ENCODE measurements at places on chromosomes 16 and 17.

DNA sequence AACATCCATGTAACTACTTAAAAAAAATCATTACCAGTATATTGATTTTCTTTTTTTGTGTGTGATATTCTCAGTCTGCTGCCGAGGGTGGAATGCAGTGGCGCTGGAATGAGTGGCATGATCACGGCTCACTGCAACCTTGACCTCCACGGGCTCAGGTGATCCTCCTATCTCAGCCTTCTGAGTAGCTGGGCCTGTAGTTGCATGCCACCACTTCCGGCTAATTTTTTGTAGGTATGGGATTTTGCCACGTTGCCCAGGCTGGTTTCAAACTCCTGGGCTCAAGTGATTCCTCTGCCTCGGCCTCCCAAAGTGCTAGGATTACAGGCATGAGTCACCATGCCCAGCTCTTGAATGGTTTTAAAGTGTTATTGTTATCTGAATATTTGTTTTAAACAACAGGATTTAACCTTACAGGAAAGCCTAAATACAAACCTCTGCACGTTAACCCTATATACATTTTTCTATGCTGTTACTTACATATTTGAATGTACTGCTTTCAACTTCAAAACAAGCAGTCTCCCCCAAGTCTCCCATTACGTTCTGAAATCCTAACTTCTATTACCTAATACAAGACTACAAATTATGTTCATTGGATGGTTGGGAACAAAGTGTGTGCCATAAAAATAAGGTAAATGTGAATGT is 61.7 kb downstream of the KPNA2 start:
- DNase-seq, result no peak

DNA sequence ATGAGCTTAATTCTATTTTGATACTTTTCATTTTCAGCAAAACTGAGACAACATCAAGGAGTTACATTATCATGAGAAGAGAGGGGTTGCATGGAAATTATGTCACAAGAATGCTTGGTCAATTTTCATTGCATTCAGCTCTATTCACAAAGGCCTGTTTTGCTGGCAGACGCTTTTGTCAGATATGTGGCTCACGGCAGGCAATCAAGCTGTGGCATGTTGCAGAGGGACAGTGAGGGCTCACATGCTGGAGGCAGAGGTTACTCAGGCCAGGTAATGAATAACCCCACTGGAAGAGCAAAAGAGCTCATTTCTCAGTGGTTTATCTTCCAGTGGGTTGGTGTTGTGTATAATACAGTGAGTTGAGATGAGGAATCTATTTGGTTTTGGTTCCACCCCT is 98.7 kb upstream of the RBFOX1 start:
- DNase-seq, result no peak

GRCh38 chr17:28698253-28698941 is 13.3 kb downstream of the PROCA1 start:
- DNase-seq, result no peak

DNA sequence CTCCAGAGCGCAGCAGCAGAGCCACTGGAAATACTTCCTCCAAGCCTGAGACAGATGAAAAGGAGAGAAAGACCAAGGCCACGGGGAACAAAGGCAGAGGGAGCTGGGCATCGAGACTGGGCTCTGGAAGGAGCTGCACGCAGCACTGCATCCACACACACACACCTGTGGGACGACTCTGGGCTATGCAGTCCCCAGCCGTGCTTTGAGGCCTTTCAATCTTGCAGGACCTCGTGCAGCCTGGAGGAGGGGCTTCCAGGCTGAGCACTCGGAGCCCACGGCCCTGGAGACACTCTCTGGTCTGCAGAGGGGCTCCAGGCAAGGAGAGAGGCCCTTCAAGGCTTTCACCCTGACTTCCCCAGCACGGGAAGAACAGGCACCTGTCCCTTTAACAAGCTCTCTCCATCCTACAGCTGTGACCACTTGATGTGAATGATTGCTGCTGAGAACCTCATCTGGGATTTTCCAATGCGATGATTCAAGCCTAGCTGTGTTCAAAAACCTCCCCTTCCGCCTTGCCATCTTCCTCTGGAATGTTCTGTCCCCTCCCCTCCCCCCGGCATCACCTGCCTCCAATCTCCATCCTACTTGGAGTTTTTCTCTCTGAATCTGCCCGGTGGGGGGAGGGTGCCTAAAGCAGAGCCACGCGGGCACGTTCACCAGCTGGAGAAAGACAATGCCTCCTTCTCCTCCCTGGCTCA is 37.5 kb downstream of the RBFOX3 start:
- DNase-seq, result no peak

GRCh38 chr17:13544765-13545164 is 57.0 kb downstream of the HS3ST3A1 start:
- no peak for DNase-seq

DNA sequence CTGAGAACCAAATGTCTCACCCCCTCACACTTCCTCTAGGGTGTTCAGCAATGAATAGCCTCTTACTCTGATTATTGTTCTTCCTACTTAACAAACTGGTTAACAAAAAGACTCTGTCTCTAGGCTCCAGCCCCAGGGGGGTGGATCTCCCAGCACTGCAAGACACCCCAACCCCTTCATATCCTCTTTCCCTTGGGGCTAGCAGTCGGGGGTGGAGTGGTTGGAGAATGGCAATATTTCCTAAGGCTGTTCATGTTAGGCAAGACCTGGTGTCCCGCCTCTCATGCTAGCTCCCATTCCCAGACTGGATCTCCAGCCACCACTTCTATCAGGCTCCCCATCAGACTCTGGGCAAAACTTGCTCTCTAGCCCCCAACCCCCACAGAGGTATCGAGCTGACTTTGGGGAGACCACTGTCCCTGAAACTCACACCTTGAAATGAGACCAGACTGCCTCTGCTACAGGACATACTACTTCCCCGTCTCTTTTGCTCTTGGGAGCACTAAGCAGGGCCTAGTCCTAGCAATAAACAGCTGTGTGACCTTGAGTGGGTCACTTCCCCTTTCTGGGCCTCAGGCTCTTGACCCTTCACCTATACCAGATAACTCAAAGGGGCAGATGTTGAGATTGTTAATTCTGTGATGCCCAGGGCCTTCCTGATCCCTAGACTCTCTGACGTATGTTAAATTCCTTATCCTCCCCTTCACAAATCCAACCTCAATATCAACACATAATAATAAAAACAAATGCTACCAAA is 2.4 kb downstream of the SLC25A35 start:
- no peak for DNase-seq

DNA sequence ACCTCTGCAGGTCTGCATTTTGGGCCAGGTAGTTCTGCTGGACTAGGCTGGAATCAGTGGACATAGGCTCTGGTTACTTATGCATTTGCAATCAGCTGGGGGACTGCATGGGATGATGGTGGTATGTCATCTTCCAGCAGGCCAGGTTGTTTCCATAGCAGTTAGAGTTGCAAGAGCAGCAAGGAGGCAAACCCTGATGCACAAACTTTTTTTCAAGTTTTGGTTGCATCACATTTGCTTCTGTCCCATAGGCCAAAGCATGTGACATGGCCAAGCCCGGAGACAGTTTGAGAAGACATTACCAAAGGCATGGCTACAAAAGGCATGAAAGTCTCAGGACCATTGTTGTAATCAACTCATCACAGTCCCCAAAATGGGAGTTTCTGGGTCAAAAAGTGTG is 58.2 kb downstream of the PRKCB start:
- DNase-seq, result no peak

- no peak for DNase-seq
Observed at GRCh38 chr16:68385371-68385770, 62.9 kb downstream of the SMPD3 start.

- DNase-seq, result no peak
Observed at GRCh38 chr17:80393961-80394360, 21.0 kb upstream of the ENDOV start.

DNA sequence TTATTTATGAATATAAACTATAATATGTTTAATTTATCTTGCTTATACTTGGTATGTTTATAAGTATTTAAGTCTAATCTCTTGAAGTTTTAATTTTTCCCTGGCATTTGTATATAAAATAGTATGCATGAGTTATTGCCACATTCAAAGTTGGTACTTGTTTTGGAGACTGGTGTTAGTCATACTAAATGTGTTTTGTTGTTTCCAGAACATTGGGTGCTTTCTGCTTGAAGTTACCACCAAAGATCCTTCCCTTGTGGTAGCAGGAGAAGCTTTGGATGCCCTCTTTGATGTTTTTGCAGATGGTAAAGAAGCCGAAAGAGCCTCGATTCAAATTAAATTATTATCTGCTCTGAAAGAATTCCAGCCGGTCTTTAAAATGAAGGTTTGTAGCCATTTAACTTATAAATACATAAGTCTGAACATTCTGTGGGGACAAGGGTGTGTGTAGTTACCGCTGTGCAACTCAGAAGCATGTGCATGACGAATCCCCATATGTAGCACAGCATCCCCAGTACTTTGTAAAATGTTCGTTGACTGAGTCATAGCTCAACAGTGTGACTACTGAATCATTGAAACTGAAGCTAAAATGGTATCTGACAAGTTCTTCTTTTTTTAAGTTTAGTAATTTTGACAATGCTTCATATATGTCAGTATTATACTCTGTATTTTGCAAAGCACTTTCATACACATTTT is 36.4 kb downstream of the HEATR3 start:
- DNase-seq, result no peak

DNA sequence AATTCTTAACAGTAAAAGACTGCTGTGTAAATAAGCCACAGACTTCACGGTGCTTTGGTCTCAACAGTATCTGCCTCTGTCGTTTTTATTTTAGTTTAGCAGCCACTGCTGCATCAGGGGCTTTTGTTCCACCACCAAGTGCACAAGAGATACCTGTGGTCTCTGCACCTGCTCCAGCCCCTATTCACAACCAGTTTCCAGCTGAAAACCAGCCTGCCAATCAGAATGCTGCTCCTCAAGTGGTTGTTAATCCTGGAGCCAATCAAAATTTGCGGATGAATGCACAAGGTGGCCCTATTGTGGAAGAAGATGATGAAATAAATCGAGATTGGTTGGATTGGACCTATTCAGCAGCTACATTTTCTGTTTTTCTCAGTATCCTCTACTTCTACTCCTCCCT is 7.9 kb downstream of the HERPUD1 start:
- no peak for DNase-seq

- DNase-seq, result no peak
Observed at GRCh38 chr17:19731626-19732025, 15.2 kb upstream of the SLC47A2 start.

- DNase-seq, result no peak
Observed at GRCh38 chr16:19316846-19317245, 31.3 kb downstream of the CLEC19A start.

GRCh38 chr17:896454-896853 is 83.1 kb downstream of the NXN start:
- DNase-seq, result no peak

- no peak for DNase-seq
Observed at GRCh38 chr17:47239967-47240651, 13.5 kb upstream of the ITGB3 start.

- DNase-seq, result no peak
Observed at GRCh38 chr17:40604327-40605080, 39.2 kb upstream of the CCR7 start.

DNA sequence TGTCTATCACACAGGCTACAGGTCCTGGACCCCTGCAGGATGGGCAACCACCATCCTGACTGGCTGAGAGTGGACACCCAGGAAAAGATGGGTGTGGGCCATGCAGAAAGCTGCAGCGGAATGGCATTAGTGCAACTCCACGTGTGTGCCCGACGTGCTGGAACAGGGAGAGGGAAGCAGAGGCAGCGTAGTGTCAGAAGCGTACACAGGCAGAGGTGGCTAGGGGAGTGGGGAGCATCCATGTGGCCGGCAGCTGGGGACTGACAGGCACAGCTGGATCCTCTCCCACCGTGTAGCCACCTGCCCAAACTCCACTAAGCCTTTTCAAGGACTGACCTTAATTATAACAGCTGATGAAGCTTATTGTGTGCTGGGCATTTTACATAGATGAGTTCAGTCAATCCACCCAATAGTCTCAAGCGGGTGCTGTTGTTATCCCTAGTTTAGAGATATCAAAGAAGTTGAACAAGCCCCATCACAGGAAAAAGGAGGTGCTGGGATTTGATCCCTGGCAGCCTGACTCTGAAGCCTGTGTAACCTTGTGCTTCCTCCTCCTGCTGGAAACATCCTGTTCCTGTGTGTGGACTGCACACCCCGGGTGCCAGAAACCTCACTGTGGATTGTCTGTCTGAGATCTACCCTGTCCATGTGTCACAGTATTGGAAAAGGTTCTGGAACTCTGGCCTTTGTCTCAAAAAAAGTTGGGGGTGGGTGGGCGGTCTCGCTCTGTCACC is 114.0 kb downstream of the PRKCA start:
- DNase-seq, result no peak

- no peak for DNase-seq
Observed at GRCh38 chr17:82334204-82334621, 647 bp upstream of the SECTM1 start.

DNA sequence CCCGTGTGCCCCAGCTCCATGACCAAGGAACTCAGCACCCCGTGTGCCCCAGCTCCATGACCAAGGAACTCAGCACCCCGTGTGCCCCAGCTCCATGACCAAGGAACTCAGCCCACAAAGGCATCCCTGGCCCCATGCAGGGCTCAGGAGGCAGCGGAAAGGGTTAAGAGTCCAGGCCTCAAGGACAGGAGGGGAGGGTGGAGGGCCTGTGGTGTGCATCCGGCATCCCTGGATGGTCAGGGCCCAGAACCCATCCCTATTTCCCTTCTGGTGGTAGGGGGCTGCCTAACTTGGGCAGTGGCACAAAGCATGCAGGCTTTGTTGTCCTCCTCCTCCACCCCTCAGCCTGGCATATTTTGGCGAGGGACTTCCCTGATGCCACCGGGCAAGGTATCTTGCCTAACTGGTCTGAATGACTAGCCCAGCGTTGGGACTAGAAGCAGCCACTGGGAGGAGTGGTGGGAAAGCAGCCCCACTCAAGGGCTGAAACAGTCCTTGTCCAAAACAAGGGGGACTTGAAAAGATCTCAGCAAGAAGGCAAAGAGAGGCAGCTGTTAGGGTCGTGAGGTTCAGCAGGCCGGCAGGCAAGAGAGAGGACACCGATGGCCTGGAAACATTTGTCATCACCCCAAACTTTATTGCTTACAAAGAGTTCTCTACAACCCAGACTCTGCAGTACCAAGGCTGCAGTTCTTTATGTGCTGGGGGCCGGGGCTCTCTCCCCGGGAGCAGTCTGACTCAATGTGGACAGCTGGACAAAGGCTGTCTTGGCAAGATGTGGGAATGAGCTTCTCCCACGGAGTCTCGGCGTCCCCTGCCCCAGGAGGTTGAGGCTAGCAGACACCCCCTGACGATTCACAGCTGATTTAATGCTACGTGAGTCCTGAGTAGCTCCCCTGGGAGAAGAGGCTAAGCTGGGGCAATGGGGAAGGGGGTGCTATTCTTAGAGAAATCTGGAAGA is 902 bp upstream of the SPATA32 start:
- no peak for DNase-seq

Data from T-helper 1 cell (primary cell).